ENCODE measurements at places on chromosomes 5 and 9.

DNA sequence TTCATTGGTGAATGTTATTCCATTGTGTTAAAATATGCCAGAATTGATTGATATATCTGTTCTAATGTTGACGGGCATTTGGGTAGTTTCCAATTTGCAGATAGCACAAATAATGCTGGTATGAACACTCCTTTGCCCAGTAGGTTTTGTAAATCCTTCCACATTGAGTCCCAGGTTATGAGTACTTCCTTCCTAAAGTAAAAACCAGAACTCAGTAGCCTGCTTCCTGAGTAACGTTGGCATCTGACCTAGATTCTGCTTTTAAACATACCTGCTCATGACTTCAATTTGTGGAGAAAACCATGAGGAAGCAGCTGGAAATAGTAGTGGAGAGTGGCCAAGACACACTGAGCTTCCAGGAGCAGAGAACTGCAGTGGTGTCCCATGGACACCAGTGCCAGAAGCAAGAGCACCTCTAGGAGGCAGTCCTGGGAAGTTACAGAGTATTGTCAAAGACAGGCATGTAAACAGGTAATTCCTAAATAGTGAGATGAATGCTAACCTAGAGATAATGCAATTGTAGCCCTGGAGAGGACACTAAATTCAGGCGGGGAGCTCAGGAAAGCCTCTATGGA, 24.3 kb upstream of the RASGRF2 start:
- DNase-seq = no peak

GRCh38 chr9:68473790-68474189, 66.9 kb downstream of the TMEM252 start:
- no peak for DNase-seq

DNA sequence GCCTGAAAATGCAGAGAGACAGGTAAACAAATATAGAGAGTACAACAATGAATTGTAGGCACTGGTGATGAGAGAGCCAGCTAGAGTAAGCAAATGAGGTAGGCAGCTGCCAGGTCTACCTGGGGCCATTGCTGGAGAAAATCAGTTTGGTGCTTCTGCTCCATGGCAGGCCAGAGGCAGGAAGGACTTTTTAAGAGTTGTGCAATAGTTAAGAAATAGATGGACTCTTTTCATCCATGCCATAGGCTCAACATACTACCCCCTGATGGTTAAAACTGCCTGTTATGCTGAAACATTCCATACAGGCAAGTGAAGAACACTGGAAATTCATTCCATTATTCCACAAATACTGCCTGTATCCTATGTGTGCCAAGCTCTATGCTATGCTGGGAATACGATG, 86.5 kb upstream of the CCDC112 start:
- no peak for DNase-seq

DNA sequence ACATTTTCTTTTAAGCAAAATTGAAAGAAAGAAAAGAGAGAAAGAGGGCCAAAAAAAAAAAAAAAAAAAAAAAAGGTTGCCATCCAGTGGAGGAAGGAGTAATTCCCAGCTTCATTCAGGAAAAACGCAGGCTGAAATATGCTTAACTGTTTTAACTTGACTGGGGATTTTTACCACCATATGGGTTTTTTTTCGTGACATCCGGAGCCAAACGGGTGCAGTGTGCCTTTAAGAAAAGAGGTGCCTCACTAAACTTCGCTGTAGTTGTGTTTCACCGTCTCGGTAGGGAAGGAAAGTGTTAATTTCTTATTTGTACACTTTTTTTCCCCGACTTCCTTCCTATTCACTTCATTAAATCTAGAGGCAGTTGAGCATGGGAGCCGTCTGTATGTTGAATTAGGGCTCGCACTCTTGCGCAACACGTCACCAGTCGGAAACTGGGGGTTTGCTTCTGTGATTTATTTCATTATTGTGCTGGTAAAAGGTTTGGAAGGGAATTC, 143.0 kb downstream of the SMARCA2 start:
- peak; percentile 87 for DNase-seq

- DNase-seq = no peak
Measured at GRCh38 chr9:97327562-97327961, 20.1 kb downstream of the CCDC180 start.

DNA sequence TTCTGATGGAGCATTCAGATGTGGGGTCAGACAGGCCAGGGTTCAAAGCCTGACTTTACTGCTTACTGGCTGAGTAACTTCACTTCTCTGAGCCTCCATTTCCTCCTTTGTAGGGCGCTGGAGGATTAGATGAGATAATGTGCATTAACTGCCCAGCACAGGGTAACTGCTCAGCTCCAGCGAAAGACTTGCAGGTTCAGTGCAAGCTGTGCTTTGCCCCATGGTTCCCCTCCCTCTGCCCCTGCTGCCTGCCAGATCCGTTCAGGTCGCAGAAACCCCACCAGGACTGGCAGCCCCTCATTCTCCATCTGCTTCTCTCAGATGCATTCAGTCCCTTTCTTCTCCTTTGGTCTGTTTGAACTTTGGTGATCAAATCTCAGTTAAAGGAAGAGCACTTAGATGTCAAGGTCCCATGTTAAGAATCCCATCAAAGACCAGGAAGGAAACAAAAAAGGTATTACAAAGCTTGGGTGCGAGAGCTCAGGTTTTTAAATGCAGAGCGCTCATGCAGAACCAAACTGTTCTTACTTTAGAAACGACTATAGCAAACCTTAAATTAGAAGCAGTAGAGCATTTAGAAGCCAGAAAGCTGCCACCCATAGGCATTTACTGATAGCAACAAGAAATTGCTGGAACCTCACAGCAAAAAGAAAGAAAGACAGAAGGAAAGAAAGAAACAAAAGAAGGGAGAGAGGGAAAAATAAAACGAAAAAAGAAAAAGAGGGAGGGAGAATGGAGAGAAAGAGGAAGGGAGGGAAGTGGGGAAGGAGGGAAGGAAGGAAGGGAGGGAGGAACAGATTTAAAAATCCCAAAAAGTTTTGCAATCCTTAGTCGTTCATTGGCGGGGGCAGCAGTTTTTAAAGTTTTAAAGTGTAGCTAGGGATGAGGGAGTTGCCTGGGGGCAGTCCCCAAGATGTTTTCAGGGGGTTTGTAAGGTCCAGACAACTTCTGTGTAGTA, 23.5 kb downstream of the AFAP1L1 start:
- no peak for DNase-seq

- DNase-seq = no peak
Measured at GRCh38 chr5:176364765-176365350, 429 bp upstream of the ARL10 start.

- DNase-seq = no peak
Measured at GRCh38 chr5:113067635-113068344, 91.2 kb downstream of the DCP2 start.
